ENCODE measurements at places on chromosomes 5 and 9.

DNA sequence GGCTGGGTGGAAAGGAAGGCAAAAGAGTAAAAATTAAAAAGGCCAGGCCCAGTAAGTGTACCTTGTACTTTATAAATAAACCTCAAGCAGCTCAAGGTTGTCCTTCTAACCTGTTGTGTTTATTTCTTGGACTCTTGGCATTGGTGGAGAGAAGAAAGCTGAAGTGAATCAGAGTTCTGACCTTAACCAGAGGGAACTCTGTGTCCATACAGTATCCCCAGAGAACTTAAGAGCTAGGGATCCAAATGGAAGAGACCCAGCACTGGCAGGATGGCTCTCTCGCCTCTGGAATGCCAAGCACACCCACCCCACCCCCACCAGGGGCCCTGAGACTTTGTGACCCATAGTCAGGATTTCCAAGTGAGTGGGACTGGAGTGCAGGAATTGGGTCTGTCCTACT lies 14.2 kb downstream of the NUDT2 start:
- no peak for DNase-seq

DNA sequence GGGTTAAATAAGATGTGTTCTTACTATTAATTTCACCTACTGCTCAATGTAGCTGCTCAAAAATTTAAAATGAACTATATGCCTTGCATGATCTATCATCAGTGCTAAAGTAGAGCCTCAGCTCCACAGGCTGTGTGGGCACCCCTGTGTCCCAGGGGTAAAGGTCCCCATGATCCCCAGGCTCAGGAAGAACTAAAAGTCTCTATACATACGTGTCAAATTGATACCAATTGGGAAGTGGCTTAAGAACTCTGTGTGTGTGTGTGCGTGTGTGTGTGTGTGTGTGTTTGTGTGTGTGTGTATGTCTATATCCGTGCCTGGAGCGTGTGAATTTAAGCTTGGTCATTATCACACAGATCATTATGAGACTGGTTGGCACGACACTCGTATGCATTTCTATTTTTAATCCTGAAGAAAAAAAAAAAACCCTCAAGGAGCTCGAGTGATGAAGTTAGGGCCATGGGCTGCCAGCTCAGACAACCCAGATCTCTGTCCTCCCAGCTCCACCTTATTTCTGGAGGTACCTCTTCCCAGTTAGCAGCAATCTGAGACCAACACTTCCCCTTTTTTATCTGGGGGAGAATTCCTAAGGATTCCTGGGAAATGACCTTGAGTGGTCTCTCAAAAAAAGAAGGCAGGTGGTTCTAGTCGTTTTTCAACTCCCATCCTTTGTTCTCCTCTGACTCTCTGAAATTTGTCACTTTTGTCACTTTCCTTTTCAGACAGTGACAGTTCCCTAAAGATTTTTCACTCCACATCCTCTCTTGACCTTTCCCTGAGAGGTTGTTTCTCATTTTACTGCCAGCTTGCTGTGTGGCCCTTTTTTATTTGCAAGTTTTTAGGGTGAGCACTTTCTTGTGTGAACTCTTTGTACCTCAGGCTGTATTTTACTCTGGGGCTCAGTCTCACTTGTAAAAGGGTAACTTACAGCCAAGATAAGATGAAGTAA lies 45.7 kb upstream of the CTXN3 start:
- DNase-seq, result no peak

- DNase-seq, result no peak
These were observed 80.4 kb upstream of the NIPBL start for GRCh38 chr5:36796155-36796554.

- DNase-seq, result no peak
These were observed 350.1 kb downstream of the TMEM232 start for GRCh38 chr5:110376281-110376951.

GRCh38 chr5:147170603-147171002 lies 64.2 kb upstream of the STK32A start:
- DNase-seq, result no peak

DNA sequence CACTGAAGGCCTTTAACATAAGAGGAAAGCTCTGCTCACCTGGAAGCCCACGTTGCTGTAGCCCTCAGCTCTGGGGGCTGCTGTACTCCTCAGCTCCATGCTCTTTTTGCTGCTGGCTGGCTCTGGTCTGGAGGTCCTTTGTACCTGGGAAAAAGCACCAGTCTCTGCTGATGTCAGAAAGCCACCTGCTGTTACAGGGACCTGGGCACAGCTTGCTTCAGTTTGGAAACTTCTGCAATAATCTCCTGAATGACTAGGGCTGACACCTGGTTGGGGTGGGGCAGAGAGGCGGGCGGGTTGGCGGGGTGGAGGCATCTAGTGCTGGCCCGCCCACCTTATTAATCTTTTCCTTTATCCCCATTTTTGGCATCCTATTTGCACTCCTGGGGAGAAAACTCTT lies at the start of gene SLC28A3:
Gene SLC28A3 (minus strand): TSS at position 224 of the 400 bp plus-strand sequence. CDS start 125 bp downstream, at position 99.
- no peak for DNase-seq

DNA sequence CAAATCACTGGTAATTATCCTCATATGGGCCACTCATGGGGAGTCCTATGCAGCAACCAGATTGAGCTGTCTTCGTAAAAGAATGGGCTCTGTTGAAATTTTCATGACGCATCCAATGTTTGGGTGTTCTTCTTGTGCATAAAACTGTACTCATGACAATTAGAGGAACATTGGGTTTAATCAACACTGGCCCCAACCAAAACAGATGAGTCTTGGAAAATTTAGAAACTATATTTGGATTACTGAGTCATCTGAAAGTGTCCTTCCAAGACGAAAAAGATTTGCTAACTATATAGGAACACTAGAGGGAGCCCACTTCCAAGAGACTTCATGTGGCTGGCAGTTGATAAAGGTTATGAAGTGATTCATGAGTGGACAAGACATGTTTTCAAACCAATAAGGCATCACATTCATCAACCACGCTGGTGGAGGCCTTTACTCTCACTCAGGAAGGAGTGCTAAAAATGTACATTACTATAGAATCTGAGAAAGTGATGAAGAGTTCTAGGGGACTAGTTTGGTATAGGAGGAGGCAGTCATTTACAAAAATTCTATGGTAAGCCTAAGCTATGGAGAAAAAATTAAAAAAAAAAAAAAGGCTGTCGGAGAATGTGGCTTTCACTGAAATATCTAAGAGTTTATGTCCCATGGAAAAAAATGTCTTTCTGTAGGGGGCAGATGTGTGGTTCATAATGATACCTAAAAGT lies 313.5 kb downstream of the PRDM9 start:
- DNase-seq, result peak; percentile 8

GRCh38 chr5:59460368-59461153 lies 433.0 kb downstream of the PDE4D start:
- no peak for DNase-seq

DNA sequence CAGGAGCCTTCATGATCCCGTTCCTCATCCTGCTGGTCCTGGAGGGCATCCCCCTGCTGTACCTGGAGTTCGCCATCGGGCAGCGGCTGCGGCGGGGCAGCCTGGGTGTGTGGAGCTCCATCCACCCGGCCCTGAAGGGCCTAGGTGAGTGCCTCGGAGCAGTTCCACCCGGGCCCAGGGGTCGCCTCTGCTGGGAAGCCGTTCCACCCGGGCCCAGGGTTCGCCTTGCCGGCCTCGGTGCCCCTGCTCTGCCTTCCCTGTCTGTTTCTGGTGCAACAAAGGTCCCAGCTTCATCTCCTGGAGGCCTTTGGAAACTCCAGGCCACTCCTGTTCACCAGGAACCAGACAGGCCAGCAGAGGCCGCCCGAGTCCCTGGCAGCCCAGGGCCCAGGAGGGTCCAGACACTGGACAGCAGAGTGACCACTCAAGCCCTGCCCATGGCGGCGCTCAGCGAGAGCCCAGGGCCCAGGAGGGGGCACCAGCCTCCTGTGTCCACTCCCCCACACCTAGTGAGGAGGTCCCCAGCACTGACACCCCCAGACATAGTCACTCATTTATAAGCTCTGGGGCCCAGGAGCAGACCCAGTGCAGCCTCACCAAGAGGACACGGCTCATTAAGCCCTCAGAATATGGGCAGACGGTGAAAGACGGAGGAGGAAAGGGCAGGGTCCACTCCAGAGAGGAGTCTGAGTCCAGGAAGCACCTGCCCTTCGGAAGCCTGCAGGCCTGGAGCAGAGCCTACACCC lies 7.5 kb downstream of the SLC6A19 start:
- DNase-seq, result no peak

GRCh38 chr5:125655156-125655555 lies 768.1 kb upstream of the GRAMD2B start:
- peak; percentile 63 for DNase-seq

DNA sequence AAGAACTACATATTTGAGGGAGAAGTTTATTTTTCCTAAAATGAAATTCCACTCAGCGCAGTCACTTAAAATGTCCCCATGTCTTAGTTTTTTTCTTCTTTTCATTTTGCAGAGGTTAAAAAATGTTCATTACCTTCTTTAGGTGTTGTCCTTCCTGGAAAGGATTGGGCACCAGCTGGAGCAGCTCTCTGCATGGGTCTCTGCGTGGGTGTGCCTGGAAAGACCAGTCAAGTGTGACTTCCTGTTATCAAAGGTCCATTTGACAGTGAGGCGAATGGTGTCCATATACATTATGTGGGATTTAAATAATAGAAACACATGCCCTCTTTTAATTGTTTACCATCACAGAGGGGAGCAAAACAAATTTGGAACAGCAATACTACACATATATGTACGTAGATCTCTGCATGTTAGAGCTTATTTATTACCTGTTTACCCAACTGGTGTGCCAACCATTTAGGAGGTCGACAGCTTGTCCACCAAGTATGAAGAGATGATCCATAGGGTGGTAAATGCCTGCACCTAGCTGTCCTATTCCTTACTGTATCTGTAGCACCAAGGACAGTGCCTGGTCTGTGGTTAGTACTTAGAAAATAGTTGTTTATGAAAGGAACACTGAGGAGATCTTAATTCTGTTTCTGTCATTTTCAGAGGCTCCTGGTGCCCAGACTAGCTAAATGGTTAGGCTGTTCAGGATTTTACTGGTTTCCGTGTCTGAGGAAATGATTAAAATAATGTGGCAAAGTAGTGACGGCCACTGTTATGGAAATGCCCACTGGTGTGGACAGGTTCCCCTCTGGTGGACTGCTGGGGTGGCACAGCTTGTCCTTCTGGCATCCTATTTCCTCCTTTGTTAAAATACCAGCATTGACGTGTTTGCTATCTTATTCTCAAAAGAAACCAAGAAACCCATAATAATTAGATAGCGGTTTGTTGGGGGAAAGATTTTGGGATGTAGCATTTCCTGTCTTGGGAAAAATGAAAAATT lies 200.4 kb downstream of the MAST4 start:
- no peak for DNase-seq

GRCh38 chr9:92276331-92277032 lies 17.0 kb downstream of the IARS1 start:
- DNase-seq, result no peak

GRCh38 chr5:154406231-154406630 lies 39.6 kb upstream of the SAP30L start:
- DNase-seq, result no peak

DNA sequence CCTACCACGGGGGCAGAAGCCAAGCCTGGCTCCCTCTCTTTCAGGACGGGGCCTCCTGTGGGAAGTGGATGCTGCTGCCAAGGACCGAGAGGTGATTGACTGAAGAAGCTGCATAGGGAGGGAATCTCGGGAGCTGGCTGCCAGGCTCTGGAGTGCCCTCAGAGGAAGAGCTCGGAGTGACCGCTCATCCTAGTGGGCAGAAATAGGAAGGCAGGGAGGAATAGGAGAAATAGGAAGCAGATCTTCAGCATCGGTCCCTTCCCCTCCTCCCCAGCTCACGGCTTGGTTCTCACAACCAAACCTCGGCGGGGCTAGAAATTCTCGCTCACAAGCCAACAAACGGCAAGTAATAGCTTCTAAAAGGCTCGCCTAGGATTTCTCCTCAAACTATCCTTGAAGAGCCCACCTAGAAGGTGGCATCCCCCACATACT lies 159.9 kb upstream of the RAI14 start:
- no peak for DNase-seq

GRCh38 chr9:101618698-101619097 lies 23.9 kb upstream of the PPP3R2 start:
- no peak for DNase-seq

GRCh38 chr9:79104216-79104615 lies 467.5 kb upstream of the TLE4 start:
- DNase-seq, result no peak

DNA sequence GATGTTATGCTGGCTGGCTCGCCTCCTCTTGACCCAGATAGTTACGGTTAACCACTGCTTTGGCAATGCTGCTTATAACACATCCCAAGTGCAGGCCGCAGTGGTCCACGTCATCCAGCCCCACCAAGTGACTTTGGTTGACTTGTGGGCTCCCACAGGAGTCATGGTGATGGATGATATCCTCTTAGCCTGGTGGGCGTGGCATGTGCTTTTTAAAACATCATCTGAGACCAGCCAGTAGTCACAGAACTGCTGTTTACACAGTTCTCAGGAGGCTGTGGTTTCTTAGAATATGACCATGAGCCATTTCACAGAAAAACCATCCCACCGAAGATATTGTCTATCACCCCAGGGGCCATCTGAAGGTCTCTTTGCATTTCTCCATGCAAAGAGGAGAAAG lies 216.9 kb downstream of the SH3GL2 start:
- DNase-seq, result no peak

- DNase-seq, result no peak
These were observed 29.0 kb upstream of the GPR150 start for GRCh38 chr5:95590880-95591279.

DNA sequence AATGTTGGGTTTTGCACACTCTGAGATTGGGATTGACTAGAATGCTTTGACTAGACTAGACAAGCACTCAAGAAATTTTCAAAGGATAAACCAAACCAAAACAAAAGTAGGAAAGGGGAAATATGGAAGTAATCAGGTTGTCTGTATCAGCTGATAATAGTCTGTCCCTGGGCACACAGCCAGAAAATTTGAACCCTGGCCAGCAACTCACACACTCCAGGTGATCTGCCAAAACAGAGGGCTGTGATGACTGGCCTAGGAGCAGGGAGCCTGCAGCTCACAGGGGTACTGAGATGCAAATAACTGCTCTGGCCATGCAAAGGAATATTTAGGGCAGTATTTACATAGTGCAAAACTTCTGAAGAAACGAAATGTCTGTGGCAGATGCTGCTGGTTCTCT lies 112.3 kb upstream of the SMIM23 start:
- DNase-seq, result no peak
